ENCODE measurements at places on chromosomes 11 and 22.

- DNase-seq = no peak
These were observed 56.6 kb downstream of the RTN4R start for GRCh38 chr22:20211409-20211996.

- no peak for DNase-seq
These were observed 22.1 kb upstream of the XKR3 start for GRCh38 chr22:16847271-16847670.

GRCh38 chr11:9533736-9534473 lies 39.6 kb upstream of the WEE1 start:
- no peak for DNase-seq

DNA sequence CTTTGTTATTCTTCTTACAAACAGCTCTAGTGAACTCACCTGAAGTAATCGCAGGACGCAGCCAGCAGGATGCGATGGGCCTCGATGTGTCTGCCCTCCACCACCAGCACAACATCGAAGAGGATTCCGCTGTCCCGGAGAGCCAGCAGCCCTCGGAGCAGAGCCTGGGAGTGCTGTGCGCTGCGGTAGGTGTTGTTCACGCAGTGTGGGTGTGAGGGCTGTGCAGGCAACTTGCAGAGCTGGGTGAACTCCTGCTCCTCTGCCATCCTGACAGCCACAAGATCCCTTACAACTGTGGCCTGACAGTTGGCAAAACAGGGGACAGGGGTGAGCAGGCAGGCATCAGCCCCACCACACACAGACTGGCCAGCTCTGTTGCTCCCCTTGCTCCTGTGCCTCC lies 6.6 kb downstream of the KLHL22 start:
- DNase-seq = no peak

DNA sequence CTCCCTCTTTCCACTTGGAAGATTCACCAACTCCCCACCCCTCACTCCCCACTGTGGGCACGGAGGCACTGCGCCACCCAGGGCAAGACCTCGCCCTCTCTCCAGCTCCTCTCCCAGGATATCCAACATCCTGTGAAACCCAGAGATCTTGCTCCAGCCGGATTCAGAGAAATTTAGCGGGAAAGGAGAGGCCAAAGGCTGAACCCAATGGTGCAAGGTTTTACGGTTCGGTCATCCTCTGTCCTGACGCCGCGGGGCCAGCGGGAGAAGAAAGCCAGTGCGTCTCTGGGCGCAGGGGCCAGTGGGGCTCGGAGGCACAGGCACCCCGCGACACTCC lies 397 bp upstream of the CD44 start:
- DNase-seq = no peak

- DNase-seq = no peak
These were observed 132.3 kb upstream of the ZBED5 start for GRCh38 chr11:10990160-10990559.

DNA sequence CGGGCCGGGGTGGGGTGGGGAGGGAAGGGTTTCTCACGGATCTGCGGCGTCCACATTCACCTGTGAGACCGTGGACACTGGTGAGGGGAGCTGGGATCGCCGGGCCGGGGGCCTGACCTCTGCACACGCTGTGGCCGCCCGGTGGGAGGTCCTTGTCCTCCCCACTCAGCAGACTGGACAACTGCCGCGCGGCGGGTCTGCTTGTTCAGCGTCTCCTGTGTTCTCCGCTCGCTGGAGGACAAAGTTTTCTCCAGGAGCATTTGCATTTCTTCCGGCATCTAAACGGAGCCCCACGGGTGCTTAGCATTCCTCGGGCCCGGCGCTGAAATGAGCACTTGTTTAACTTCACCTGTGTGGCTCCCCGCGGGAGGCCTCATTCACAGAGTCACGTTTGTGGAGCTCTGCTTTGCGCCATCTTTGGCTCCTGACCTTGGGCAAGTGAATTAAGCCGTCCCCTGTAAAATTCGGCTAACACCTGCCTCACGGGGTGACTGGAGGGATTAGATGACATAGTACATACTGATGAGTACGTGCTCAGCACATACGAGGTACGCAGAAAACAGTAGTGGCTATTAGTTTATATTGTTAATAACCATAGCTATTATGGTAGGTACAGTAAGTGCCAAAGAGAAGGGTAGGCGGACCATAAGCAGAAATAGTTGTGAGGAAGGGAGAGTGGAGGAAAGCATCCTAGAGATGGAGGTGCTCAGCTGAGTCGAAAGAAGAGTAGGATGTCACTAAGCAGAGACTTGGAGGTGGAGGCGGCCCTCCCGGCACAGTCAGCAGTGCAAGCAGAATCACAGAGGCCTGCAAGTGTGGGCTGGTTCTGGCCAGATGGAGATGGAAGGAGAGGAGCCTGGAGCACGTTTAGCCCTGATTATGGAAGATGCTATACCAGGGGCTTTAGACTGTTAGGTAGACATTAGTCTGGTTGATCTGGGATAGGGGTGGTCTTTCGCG lies 885 bp downstream of the TRMU start:
- DNase-seq = no peak

DNA sequence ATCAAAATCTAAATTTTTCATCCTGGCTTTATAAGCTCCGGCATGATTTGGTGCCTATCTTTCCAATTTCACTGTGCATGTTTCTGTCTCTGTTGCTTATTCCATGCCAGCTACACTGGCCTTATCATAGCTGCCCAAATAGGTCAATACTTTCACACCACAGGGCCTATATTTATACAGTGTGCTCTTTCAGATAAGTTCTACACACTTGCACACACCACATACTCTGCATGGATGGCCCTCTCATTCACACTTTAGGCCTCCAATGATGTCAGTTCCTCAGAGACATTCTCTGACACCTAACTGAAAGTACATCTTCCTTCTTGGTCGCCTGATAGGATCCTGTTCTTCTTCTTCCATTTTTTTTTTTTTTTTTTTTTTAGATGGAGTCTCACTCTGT lies 7.0 kb downstream of the ALG8 start:
- no peak for DNase-seq

GRCh38 chr22:39524753-39525657 lies 4.6 kb downstream of the ATF4 start:
- no peak for DNase-seq

- DNase-seq = no peak
These were observed 288.8 kb upstream of the SYN3 start for GRCh38 chr22:33347002-33347401.

DNA sequence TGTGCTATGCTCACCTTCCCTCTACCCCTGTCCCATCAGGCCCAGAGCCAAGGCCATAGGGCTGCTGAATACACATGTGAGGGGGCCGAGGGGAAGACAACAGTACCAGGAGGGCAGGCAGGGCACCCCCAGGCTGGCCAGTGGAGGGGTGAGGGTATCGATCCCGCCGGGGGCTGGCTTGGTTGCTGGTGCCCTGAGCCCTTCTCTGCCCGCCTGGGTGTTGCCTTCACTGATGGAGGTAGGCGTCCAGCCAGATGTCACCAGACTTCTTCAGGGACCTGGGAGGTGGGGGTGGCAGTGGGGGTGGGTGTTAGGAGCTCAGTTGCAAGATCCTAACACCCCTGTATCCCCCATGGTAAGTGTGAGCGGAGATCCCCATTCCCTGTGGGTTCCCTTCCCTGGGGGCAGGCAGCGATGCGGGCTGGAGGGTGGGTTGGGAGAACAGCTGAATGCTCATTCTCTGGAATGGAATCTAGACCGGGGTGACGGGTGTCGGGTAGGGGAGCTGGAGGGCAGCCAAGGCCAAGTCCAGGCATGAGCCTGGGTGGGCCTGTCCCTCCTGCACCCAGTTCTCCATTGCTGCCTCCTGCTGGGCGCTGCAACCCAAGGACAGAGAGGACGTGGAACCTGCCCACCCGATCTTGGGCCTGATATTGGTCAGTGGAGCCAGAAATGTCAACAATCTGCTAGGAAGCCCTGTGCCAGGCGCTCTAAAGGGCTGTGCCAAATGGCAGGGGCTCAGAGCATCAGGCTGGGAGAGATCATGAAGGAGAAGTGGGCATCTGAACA lies 17.6 kb downstream of the FADS3 start:
- DNase-seq = no peak

- no peak for DNase-seq
These were observed 8.6 kb downstream of the TTLL1 start for GRCh38 chr22:43080616-43081015.

- DNase-seq = no peak
These were observed 22.8 kb upstream of the GCAT start for GRCh38 chr22:37784829-37785495.

DNA sequence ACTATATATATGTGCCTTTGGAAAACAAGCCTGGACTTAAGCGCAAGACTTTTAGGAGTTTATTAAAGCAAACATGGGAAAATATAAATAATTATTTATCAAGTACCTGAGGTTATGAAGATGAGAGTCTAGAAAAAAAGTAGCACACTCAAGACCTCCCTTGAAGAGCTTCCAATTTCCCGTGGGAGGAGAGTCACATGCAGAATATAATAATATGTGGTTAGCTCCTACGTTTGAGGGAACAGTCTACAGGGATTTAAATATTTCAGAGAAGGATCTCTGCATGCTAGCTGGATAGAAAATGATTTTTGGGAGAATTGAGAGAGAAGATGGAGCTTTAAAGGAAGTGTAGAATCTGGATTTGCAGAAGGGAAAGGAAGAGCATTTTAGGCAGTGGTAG lies 183.8 kb downstream of the SWAP70 start:
- no peak for DNase-seq

DNA sequence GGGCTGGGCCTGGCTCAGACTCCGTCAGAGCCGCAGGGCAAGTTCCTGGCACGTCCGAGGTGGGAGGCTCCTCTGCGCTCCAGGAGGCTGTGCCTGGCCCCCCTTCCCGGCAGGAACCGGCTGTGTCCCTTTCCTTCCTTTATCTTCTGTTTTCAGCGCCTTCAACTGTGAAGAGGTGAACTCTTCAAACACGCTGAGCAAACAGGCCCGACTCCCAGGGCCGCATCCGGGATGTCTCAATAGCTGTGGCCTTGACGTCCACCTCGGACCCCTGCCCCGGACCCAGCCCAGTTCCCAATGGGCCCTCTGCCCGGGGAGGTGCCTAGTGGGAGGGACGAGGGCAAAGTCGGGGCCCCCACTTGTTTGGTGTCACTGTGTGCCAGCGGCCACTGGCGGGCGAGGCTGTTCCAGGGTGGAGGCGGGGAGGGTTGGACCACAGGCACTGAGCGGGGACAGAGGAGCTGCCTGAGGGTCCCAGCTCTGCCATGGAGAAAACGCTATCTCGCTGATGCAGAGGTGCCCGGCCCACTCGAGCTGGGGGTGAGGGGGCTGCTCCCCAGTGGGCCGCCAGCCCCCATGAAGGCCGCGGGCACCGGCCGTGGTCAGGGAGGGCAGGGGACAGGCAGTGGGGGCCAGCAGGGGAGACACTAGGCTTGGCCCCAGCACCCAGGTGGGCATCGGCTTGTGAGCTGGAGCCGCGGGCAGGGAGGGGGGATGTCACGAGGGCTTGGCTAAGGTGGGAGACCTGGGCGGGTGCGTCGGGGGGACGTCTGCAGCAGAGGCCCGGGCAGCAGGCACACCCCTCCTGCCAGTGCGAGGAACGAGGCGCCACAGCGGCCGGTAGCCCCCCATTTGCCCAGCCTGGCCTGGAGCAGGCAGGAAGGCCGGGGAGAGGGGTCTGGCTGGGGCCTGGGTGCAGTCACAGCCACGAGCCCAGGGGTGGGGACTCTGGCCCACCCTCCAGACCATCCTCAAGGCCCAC lies 2.7 kb upstream of the MUC5B start:
- DNase-seq = no peak

DNA sequence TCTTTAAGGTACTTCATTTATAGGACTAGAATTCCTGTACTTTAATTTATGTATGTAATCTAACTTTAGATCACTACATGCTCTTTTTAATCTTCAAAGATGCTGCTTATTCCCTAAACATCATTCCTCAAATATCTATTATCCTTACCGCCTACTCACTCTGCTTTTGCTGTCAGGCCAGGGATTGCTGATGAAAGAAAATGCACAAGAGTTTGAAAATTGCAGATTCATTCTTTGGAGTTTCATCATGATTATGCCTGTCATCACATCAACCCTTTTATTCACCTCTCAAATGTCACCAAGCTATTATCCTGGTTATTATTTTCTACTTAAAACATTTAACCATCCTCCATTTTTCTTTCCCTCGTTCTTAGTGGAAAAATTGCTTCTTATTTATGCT lies 802.7 kb downstream of the METTL15 start:
- DNase-seq = no peak

DNA sequence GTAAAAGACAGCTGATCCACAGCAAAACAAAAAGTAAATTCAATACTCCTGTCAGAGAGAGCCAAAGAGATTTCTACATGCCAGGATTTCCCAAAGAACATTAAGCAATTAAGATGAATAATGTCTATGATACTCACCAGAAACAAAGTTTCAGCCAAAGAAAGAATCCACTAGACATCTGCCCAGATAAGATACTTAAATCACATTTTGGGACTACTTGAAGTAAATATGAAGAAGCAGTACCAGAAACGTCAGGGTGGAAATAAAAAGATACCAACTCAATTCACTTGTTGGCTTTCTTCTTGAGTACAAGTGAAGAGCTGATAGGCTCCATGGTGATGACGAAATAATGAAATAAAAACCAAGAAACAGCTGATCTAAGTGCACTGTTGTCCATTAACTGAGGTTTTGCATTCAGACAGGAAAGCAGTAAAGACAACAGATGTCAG lies 31.6 kb upstream of the ARHGAP32 start:
- no peak for DNase-seq

- DNase-seq = no peak
These were observed 71.8 kb downstream of the PIWIL4 start for GRCh38 chr11:94638902-94639373.

DNA sequence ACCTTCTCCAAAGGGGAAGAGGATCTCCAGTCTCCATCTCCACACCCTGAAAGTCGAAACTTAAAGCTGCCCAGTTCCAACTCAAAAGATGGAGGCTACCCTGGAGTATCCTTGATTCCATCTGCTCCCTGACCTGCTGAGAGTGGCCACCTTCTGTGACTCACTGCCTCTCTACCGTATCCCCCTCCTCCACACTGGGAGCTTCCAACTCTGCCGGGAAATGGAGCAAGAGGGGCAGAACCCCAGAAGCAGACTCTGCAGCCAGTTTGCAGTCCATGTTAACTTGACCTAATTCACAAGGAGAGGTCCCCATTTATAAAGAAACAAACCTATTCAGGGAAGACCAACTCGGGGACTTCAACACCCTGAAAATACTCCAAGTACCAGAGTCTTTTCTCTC lies 22.0 kb upstream of the IRAG1 start:
- DNase-seq = no peak

DNA sequence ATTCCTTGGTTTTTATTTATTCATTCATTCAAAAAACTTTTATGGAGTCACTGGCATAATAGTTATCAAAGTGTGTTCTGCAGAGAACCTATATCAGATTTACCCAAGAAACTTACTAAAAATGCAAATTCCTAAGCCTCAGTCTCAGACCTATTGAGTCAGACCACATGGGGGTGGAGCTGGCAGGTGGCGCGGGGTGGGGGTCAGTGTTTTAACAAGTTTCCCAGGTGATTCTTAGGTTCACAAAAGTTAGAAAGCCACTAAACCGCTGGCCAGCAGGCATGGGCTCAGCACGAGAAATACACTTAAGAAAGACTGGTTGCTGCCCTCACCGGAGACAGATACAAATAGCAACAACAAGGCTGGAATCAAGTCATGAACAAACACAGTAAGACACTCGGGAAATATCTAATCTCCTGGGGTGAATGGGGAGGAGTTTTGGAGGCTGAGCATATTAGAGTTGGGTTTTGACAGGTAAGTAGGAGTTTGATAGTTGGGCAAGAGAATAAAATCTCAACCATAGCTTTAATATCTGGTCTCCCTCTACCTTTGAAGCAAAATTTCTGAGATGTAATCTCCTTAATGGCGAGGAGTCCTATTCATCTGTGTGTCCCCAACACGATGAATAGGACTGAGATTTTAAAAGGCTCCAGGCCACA lies 167.5 kb upstream of the NECTIN1 start:
- no peak for DNase-seq
